ENCODE measurements at places on chromosomes 1 and 21.

- no peak for DNase-seq
Observed at GRCh38 chr1:46180082-46180616, 3.9 kb upstream of the P3R3URF start.

DNA sequence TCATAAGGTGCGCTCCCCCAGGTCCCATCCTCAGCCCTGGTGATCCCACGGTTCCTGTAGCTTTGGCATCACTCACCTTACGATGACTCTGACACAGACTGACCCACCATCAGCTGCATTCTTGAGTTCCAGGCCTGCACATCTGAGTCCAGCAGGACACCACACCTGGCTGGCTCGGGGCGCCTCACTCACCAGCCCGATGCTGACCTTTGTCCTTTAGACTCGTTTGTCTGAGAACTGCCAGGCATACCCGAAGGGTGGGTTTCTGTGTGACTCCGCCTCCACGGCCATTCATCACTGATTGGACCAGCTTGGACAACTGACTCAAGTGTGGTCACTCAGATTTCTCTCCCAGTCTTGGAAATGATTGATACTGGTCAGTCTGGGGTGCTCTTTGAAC is 129.4 kb upstream of the CSF3R start:
- DNase-seq: no peak

GRCh38 chr1:219476116-219476515 is 136.8 kb downstream of the ZC3H11B start:
- DNase-seq: no peak

DNA sequence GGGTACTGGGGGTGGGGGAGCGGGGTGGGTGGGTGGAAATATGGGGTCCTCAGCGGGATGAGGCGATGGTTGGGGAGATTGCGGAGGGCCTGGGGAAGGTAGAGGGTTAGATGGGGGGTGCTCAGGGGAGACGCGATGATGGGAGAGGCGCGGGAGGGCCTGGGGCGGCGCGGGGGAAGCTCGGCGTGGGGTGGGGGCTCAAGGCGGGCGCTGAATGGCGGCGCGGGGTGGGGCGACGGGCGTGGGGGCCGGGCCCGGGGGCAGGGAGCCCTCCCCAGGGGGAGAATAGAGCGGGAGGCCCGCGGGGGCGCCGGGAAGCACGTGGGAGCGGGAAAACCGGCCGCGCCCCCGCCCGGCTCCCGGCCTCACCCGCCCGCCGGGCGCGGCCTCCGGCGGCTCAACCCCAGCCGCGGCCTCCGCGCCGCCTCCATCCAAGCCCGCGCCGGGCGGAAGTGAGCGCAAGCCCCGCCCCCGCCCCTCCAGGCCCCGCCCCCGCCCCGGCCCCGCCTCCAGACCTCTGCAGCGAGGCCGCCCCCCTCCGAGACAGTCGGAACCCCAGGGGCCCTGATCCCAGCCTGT is at the start of gene FAAP20:
FAAP20 (minus strand) TSS at position 454 of the 579 bp plus-strand sequence; CDS start at position 431, 23 bp downstream.
- DNase-seq: peak; percentile 86

GRCh38 chr1:103517380-103518047 is 8.0 kb upstream of the RNPC3 start:
- no peak for DNase-seq

DNA sequence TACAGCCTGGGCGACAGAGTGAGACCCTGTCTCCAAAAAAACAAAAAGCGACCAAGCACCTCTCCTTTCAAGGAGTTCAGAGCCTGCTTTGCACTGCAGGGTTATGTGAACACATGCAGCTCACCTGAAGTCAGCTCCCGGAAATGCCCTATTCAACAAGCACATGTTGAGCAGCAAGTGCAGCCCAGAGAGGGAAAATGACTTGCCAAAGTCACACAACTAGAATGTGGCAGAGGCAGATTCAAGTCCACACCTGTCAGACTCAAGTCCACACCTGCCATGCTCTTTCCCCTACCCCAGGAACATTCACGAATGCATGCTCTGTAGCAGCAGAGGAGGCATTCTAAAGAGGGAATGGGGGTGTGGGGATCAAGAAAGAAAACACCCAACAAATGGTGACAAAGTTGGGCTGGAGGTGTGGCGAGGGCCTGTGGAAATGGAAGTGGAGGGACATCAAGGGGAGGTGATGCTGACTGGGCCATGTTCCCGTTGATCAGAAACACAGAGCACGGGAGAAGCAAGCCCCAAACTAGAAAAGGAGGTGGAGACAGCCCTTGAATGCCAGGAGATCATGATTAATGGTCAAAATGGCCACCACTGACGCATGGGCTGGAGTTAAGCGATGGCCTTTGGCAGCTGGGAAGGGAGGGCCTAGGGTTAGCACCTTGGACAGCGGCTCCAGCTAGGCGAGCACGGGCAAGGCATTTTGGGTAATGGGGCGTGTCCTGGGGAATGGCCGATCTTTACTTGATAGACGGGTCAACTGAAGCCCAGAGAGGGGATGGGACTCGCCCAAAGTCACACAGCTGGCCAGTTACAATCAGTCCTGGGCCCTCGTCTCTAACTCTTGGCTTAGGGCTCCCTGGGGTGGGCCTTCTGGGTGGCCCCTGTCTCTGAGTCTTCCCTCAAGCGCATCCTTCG is 21.5 kb downstream of the RAP1GAP start:
- peak; percentile 76 for DNase-seq

DNA sequence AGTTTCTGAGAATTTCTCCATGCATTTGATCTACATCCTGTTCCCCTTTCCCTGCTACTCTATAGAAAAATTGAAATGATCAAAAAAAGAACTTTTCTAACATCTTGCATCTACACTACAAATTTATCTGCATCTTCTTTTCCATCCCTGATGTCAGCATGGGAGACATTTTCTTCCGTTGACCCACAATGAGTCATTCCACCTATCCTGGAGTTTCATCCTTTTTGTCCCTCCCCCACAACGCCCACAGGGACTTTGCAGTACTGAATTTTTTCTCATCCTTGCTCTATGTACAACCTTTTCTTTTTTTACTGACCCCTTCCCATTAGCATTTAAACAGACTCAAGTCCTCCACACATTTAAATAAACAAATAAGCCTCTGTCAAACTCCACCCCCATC is 112.2 kb upstream of the MROH9 start:
- peak; percentile 25 for DNase-seq

GRCh38 chr1:108027389-108027788 is 62.4 kb upstream of the VAV3 start:
- DNase-seq: no peak

GRCh38 chr1:8525216-8525557 is 207.3 kb downstream of the SLC45A1 start:
- DNase-seq: no peak

GRCh38 chr1:46158312-46159281 is 16.3 kb upstream of the TSPAN1 start:
- DNase-seq: no peak

DNA sequence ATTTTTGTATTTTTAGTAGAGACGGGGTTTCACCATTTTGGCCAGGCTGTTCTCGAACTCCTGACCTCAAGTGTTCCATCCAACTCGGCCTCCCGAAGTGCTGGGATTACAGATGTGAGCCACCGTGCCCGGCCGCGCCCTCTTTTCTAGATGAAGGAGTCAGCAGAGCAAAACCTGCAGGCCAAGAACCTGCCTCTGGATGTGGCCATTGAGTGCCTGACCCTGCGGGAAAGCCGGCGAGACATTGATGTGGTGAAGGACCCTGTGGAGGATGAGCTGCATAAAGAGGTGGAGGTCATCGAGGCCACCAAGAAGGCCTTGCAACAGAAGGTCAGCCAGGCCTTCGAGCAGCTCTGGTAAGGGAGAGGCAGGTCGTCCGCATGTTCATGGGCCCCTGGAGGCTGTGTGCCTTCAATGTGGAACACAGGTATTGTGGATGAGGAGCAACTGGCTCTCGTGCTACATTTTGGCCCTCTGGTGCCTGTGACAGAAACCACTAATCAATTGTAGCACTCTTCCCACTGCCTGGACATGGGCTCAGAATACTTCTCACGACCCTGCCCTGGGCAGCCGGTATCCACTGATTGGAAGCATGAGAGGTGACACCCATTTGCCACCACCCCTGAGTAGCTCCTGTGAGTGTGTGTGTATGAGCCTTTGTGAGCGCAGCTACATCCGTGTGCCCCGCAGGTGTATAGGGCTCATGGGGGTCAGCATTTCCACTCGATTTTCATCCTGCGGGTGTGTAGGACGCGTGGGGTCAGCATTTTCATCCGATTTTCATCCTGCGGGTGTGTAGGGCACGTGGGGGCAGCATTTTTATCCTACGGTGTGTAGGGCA is 2.0 kb downstream of the TEKT2 start:
- DNase-seq: no peak

DNA sequence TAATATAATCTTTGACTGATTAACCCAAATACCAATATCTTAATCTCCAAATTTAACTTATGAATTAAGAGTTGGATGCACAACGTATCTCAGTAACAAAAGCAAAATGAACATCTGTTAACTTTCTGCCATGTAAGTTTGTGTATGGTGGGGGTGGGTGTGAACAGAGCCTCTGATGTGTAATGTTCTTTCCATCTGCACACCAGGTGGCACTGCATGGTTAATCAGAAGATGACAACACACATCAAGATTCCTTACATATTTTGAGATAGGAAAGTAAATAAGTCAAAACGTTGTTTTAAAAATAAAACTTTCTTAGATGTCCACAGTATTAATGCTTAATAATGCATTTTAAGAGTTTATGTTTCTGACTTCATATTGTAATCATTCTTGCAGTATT is 251.9 kb downstream of the DPYD start:
- peak; percentile 25 for DNase-seq

DNA sequence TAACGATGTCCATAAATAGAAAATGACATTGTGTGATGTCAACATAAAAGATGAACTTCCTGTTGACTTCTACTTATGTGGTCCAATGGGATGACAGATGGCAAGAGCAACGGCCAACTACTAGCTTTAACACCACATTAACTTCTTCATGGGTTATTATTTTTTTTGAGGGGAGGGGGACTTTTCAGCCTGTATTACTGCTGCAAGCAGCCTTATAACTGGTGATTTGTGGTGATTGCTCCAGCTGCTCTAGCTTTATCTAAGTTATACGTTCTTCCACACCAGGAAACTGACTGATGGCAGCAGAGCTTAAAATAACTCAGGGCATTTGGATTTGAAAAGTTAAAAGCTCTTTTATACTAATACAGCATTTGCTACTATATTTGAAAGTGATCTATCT is 228.8 kb upstream of the B3GALT2 start:
- no peak for DNase-seq

DNA sequence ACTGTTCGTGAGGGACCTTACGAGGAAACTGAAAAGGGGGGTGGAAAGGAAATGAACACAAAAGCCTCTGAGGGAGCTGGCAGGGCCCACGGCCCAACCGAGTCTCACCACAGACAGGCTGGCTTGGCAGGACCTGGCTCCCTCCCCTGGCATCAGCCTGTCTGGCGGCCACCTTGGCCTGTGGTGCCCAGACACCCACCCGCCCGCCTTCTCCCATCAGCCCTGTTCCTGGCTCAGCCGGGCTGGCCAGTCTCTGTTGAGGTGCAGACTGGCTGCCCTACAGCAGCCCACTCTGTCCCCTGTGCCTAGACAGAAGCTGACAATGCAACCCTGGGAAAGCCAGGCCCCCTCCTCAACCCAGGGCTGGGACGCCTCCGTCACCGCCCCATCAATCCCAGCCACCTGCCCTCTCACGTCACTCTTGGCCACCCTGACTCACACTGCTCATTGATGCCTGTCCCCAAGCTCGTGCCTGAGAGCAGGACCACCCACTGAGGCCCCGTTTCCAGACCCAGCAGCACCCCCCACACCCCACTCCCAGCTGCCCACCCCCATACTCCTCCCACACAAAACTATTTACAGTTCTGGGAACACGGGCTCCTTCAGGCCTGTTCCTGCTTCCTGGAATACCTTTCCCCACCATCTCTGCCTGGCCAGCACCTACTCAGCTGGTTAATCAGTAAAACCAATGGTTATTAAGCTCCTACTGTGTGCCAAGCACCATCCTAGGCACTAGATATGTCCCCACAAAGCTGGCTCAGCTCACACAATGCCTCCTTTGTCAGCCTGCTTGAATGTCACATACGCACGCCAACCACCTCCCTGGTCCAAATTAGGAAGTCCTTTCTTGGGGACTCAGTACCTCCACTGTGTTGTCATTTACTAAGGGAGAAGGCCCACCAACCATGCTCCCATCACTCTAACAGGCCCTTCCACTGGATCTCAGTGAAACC is 22.7 kb downstream of the SDC3 start:
- no peak for DNase-seq

GRCh38 chr1:237093691-237094090 is 51.7 kb downstream of the RYR2 start:
- no peak for DNase-seq

DNA sequence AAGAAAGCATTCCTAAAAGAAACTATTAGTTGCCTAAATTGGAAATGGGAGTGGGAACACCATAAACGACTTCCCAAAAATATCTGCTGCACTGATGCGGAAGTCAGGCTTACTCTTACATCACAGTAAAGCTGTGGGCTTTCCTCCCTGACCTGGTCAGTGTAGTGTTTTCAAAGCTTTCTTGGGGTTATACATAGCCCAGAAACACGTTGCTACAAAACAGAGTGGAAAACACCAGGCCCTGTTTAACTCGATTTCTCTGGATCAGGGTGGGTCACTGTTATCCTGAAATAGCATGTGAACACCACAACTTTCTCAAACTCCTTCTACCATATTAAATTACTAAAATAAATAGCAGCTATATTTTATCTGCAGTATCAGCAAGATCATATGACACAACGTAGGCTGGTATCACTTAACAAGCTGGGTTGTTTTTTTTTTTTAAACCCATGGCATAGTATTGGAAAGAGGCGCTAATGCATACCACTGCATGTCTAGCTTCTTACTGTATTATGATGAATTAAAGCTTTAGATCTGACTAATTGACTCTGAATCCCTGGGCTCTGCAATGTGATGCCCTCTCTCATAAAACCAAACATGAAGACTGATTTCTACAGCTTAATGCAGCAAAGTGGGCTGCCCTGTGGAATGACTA is 184.6 kb downstream of the TGFB2 start:
- no peak for DNase-seq

DNA sequence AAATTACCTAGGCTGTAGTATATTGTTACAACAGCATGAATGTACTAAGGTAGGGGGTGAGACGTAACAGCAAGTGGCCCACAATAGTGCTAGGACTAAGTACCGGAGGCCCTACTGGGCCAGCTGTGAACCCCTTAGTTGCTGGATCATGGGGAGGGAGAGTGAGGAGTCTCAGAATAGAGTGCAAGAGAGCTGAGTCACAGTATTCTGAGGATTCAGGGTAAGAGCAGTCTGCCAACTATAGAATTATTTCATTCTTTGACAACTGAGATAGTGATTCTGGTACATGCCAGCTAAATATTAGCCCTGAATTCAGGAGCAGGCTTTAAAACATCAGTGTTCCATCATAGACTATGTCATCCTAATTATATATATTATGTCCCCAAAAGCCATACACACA is 218.7 kb downstream of the TM2D1 start:
- no peak for DNase-seq

DNA sequence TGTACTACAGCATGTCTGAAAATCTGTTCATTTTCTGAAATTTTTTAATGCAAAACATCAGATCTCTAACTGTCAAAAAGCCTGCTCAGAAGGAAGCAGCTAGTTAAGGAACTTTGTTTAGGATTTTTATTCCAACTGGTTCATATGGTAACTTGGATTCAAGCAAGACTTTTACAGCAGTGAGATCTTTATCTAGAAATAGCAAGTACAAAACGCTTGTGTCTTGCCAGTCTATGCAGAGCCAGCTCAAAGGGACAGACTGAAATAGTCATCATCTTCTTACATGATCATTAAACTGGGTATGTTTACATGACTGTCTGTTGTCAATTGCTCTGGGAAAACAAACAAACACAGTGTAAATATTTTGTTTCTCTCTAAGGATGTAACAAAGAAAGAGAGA is 37.6 kb downstream of the DDAH1 start:
- DNase-seq: no peak

- no peak for DNase-seq
Observed at GRCh38 chr1:96157101-96157500, 564.5 kb upstream of the PTBP2 start.
